ENCODE measurements at places on chromosomes 2 and 18. TPM values are rescaled to one million over a fixed set of nuclear protein-coding genes. Genes with fewer than 3 reads are reported as not detected.
A peak's percentile ranks its signal among the peaks of the same experiment; 100 is the strongest.

- no peak for DNase-seq
- no peaks in the 10 kb centered on the region for H3K36me3 ChIP-seq
- H3K4me1 ChIP-seq = no peaks in the 10 kb centered on the region
- H3K4me3 ChIP-seq = no peak overlapping the region
- H3K27me3 ChIP-seq = no peaks in the 10 kb centered on the region
- no peak overlapping the region for H3K27ac ChIP-seq
These were observed 86.6 kb upstream of the THOC1 start for GRCh38 chr18:354471-354870.

DNA sequence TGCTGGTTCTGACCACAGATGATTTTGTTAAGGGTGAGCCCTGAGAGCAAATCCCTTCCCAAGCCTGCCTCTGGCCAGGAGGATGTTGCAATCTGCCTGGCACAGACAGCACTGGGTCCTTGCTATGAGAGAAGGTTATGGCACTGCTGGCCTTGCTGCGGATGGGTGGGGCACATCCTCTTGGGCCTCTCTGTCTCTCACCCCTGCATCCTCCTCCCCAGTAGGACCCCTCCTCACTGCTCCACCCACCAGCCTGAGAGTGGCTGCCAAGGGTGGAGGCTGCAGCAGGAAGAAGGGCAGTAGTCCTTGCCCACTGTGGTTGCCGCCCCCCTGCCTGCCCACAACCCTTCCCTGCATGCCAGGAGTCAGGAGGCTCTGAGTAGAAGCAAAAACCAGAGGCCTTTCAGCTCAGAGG is 180.9 kb downstream of the ZBTB7C start:
- peak; percentile 85 for DNase-seq
- H3K4me3 ChIP-seq = no peak overlapping the region
- no peaks in the 10 kb centered on the region for H3K27me3 ChIP-seq
- H3K4me1 ChIP-seq = peaks cover 29% of the 10 kb centered on the region

- no peaks in the 10 kb centered on the region for H3K36me3 ChIP-seq
- H3K4me1 ChIP-seq = no peaks in the 10 kb centered on the region
- no peak for DNase-seq
These were observed 678.9 kb upstream of the LRRTM4 start for GRCh38 chr2:78201064-78201575.

The NYAP2 gene
- total RNA-seq = not detected

The SFT2D3 gene
- total RNA-seq = 5.9 TPM

The RGPD8 gene
- 8.3 TPM for total RNA-seq
